ENCODE measurements at places on chromosomes 1 and 21. TPM values are rescaled to one million over a fixed set of nuclear protein-coding genes. Genes with fewer than 3 reads are reported as not detected.

Gene PGBD5
- total RNA-seq, result 3.5 TPM

Gene PRRX1
- total RNA-seq, result 12.5 TPM

Gene MAGI3
- total RNA-seq, result 22.3 TPM

Gene PRR9
- total RNA-seq, result not detected

DNA sequence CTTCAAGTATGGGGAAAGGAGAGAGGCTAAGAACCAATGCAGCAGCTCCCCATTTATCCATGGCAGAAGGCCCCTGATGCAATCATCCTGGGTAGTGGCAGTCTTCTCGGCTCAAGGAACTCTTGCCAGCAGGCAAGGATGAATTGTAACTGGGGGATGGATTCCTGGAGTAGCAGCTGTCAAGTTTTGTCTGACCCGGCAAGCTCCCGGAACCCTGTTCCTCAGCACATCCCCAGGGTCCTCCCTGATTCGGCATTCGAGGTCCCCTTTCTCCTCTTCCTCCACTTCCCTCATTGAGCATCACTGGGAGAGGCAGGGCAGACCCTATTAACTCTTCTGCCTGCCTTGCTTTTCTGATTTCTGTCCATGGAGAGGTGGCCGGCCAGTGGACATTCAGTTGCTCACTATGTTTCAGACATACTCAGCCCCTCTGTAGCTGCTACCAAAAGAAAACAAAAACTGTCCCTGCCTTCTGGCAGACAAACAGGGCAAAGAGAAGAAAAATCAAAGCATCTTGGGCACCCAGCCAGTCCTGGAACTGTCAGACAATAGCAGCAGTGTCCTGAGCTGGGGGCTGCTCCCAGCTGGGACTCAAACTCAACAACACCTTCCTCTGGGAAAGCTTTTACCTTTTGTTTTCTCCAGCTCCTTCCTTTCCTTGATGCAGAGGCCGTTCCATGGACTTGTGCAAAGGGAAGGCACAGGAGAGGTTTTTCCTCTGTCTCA is 5.6 kb upstream of the PTCH2 start:
- DNase-seq, result no peak

DNA sequence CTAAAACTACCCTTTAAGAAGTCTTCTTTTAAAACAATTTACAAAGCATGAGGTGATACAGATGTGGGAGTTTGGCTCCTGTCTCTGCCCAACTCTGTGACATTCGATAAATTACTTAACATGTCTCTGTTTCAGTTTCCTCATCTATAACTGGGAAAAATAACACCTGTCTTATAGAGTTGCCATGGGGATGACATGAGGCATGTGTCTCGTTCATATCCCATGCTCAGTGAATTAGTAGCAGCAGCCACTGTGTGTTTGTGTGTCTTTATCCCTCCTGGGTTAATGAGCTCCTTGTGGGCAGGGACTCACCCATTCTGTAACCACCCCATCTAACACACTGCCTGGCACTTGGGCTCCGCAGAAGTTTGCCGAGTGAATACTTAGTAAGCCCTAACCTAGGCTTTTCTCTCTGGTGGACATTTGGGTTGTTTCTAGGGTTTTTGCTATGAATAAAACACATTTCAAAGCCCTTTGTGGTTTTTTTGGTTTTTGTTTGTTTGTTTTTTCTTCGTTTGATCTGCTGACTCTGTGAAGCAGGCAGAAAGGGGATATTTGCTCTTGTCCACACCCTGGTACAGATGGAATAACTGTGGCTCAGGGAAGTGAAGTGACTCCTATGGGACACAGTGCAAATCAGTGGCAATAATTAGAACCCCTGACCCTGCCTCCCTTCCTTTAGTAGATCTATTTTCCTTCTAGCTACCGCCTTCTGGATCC is 797 bp upstream of the KCNJ9 start:
- no peak for DNase-seq

- DNase-seq, result no peak
Observed at GRCh38 chr21:29182691-29183092, 52.2 kb downstream of the MAP3K7CL start.

DNA sequence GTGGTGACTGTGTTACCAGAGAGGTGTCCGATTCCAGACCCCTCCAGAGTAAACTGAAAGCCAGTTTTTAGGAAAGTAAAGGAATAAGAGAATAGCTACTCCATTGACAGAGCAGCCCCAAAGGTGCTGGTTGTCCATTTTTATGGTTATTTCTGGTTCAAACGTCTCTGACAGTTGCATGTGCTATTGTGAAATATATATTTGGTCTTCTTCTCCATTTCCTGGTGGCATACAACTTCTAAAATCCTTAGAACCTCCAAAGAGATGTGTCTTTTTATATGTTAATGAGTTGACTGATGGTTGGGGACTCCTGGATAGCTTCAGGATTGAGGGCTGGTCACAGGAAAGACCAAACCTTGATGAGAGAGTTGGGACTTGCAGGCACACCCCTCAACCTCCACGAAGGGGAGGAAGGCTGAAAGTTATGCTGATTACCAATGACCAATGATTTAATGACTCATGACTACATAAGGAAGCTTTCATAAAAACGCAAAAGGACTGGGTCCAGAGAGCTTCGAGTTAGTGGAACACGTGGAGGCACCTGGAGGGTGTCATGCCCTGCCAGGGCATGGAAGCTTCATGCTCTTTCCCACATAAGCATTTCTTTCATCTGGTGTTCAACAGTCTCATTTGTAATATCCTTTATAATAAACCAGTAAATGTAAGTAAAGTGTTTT is 100.7 kb downstream of the SLC16A1 start:
- DNase-seq, result no peak

DNA sequence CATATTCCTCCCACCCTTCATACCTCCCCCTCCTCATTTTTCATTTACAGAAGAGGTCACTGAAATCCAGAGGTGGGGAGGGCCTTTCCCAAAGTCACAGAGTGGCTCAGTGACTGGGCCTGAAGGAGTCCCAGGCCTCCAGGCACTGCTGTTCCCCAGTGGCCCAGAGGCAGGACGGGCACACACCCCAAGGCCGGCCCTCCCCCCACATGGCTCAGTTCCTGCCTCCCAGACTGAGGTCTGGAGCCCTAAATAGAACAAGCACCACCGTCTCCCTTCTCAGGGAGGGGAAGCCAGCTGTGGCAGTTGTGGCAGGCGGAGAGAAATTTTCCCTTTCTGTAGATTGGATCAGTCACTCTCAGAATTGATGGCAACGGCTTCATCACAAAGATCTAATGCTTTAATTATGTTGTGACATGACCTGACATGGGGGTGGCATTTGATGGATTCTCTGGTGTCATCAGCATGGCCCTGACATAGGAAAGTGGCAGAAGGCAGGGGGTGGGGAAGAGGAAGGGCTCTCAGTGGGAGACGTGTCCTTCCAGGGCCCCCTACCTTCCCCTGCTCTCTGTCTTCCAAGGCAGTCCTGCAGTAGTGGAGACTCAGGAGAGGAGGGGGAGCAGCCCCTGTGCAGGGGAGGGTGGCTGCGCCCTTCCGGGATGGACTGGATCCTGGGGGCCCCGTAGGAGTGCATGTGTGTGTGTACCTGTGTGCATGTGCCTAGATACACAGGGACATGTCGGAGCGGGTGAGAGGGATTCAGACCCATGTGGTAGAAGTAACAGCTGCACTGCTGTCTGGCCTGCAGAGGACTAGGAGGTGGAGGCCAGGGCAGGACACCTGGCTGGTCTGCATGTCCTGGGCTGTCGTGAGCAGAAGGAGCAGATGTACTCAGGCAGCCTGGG is 41.2 kb upstream of the FOXO6 start:
- no peak for DNase-seq
